ENCODE measurements at places on chromosomes 13 and 19.

GRCh38 chr19:35031072-35031881, 1.0 kb downstream of the SCN1B start:
- peak; percentile 67 for DNase-seq

DNA sequence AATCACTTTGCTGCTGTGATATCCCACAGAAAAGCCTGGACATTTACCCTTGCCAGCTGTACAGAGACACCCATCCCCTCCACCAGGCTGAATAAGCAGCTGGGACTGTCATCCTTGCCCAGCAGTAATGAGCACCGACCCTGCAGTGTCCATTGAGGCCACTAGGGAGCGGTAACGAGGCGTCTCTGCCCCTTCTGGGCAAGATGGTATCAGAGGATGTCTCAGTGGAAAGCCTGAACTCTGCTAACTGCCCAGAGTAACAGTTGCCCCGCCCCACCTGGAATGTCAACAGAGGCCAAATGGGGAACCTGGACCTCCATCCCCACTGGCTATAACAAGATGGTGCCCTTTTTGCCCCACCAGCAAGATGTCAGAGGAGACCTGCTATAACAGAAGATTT, 22.8 kb upstream of the CEACAM20 start:
- peak; percentile 37 for DNase-seq

GRCh38 chr13:110829486-110829885, 85.4 kb downstream of the ANKRD10 start:
- DNase-seq = no peak

DNA sequence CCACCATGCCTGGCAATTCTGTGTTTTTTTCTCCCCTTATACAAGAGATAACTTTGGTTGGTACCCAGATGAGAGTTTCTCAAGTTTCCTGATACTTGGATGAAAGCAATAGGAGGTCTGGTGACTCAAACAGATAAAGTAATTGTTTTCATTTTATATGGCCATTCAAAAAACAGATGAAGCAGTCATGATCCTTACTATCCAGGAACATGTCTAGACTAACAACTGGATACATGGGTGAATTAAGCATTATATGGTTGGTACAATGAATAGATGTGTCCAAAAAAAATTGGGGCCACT, 8.5 kb downstream of the ZNF430 start:
- no peak for DNase-seq

DNA sequence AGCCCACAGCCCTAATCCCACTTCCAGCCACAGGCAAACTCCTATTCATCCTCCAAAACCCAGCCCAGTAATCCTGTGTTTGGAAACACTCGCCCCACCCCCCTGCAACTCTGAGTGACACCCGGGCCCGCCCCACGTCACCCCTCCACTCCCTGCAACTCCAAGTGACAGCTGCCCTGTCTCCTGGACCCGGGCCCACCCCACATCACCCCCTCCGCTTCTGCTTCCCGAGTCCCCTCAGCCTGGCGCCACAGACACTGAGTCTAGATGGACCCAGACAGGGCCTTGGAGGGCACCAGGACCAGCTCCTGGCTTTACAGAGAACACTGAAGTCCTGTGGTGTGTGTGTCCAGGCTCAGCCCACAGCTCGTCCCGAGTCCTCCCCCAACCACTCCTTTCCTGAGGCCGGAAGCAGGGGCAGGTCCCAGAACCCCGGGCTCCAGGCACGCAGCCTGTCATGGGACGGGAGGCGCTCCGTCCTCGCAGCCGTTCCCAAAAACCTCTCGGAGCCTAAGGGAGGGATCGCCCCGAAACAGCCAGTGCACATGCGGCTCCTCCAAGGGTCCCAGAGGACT, 7.7 kb downstream of the REXO1 start:
- no peak for DNase-seq

DNA sequence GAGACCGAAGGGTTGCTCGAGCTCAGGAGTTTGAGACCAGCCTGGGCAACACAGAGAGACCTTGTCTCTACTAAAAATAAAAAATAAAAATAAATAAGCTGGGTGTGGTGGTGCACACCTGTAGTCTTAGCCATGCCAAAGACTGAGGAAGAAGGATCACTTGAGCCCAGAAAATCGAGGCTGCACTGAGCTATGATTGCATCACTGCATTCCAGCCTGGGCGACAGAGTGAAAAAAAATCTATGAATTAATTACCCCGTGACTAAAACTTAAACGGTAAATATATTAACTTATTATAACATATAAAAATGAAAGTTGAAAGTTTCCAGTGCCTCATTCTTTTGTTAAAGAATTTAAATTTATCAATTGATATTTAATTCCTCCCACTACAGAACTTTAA, 273.7 kb downstream of the KLF12 start:
- no peak for DNase-seq

- DNase-seq = no peak
Measured at GRCh38 chr13:98571955-98572662, 4.8 kb downstream of the STK24 start.

GRCh38 chr19:31057476-31057875, 291.8 kb downstream of the TSHZ3 start:
- DNase-seq = no peak
